GM12892 (cell line): ENCODE measurements at places on chromosomes 4 and X.

DNA sequence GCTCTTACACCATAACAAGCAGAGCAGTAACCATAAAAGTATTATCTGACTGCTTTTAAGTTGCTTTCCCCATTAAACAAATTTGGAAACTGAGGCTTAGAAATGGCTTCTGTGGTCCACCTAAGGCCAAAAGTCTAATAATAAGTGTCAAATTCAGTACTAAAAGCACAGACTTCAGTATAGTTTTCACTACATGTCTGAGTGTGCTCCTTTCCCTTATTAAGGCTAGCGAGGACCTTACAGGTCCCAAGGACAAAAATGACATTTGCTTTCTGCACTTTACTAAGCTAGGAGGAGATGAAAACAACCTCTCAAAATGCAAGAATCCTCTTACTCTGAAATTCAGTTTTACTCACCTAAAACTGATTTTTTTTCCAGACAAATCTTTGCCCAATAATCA, 127.2 kb downstream of the ENOX2 start:
- DNase-seq = no peak

GRCh38 chr4:106062452-106062875, 167.2 kb downstream of the NPNT start:
- DNase-seq = no peak

DNA sequence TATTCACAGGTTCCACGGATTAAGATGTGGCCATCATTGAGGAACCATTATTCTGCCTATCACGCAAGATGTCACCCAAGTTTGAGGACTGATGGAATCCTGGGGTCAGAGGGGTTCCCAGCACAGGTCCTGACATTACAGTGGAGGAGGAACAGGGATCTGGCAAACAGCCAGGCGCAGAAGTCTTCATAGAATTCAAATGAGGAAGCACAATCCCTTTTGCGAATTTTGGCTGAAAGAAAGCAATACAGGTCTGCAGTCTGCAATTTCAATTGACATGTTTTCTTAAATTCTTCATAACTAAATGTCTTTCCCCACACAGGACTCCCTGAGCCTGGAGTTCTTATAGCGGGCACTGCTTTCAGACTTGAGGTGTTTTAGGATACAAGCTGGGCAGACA, 14.5 kb downstream of the DOCK11 start:
- DNase-seq = no peak

DNA sequence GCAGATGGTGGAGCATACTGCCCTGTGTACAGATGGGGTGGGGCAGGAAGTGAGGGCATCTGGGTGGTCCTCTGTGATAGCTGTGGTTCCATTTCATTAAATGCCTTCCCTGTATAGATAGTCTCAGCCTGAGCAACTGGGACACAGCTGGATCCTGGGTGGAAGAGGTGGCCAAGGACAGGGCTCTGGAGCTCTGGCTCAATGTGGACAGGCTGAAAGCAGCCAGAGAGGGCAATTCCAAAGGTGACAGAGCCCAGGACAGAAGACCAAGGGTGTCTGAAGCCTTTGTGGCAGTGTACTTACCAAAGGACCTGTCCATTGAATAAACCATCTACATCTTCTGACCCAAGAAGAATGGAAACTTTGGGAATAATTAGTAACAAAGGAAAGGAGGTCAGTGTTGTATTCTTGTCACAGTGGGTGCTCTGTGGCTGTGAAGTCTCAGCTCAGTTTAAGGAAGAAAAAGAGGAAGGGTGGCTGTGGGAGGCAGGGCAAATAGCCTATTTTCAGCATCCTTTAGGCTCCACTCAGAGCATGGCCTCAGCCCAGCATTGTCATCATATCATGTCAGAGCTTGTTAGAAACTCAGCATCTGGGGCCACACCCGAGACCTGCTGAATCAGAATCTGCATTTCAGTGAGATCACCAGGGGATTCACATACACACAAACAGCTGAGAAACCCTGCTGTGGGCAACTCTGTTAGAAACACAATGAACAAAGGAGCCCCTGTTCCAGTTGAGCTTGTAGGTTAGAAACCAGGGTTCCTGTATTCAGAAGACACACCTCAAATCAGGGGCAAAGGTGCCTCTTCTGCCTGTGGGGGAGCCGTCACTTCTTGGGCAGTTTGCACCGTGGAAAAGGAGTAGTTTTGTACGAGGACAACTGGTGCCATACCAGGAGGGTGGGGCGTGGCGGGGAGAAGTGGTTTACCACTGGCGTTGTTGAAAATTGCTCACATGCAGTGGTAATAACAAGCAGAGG, 168.6 kb downstream of the PTTG2 start:
- no peak for DNase-seq

- no peak for DNase-seq
These were observed 4.3 kb downstream of the CLGN start for GRCh38 chr4:140423106-140423505.

DNA sequence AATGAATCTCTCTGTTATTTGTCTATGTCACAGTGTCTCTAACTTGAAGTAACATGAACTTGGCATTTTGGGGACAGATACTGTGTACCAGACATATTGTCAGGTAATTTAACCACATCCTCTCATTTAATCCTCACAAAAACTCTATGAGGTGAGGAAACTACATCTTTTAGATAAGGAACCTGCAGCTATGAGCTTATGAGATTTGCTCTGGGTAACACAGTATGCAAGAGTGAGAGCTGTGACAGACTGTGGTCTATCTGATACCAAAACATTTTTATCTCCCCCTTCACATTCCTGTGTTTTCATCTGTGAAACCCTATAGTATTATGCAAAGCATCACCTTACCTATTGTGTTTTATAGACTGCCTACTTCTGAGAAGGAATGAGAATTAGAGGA, 58.4 kb upstream of the HS3ST1 start:
- no peak for DNase-seq

DNA sequence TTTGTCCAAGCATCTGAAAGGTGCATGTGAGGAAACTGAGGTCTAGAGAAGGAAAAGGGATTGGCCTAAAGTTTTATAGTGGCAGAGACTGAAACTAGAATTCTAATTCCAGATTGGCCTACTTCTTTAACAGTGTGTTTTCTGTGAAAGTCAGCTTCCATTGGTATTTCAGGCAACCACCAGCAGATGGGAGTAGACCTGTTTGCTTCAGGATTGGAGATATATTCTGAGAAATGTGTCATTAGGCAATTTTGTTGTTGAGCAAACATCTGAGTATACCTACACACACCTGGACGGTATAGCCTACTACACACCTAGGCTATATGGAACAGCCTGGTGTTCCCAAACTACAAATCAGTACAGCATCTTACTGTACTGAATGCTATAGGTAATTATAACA, 207.3 kb upstream of the RADX start:
- no peak for DNase-seq

- no peak for DNase-seq
These were observed 2.8 kb downstream of the EGF start for GRCh38 chr4:109915385-109916026.

GRCh38 chr4:178664621-178665020, 1222.4 kb upstream of the AGA start:
- DNase-seq = no peak

- DNase-seq = no peak
These were observed 19.7 kb upstream of the SPCS3 start for GRCh38 chr4:176300036-176300435.

GRCh38 chr4:173246719-173247118, 78.1 kb downstream of the GALNT7 start:
- no peak for DNase-seq

DNA sequence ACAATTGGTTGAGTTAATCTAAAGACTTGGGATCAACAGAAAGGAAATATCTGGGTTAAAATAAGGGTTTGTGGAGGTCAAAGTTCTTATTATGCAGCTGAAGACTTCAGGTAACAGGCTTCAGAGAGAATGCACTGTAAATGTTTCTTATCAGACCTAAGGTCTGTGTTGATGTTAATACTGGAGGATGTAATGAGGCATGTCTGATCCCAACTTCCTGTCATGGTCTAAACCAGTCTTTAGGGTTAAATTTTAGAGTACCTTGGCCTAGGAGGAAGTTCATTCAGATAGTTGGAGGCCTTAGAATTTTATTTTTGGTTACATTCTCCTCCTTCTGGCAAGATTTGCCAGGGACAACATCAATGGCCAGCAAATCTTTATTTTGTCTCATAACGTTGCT, 72.1 kb upstream of the GC start:
- DNase-seq = no peak

GRCh38 chr4:24067367-24068193, 177.7 kb upstream of the PPARGC1A start:
- DNase-seq = no peak

DNA sequence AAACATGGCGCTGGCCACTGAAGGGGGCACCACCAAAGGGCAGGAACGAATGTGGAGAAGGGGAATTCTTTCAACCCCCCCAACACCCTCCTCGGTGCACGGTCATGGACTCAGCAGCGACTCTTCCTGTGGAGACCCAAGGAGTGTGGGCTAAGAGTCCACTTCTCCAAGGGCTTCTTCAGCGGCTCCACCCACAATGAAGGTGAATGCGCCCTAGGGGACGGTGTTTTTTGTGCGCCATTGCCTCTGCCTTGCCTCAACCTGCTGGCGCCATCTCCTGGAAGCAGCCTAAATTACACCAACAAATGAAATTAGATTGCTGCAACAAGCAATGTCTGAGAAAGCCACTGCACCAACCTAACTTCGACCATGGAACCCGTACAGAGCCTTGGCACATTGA, 169.2 kb upstream of the MAGEB18 start:
- peak; percentile 1 for DNase-seq

GRCh38 chr4:98641376-98641775, 17.0 kb downstream of the TSPAN5 start:
- no peak for DNase-seq

DNA sequence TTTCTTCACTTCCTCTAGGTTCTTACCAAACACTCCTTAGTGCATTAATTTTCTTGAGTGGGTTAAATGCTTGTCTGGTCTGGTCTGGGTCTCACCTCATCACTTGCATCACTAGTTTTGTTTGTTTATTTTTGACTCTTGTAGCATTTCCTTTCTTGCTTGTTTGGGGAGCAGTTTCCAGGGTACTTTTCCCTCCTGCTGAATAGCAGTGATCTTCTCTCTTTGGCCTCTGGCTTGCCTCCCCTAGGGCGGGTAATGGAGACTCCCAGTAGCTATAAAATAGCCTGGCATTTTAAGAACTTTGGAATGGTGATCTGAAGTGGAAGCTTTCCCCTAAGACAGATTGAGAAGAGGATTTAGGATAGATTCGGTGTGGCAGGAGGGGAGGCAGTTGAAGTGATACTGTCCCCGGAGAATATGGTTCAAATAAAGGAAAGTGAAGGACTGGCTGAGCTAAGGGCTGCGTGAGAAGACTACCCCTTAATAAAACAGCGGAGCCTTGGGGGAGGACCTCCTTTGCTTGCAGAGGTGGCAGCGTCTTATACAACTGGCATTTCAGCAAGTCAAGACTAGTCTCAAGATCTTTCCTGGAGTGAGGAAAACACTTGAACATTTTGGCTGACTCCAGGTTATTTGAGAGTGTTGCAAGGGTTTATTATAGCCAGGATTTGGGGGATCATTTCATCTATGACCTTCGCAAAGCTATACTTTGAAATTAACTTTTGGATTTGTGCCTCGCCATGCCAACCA, 190.6 kb downstream of the FRAS1 start:
- DNase-seq = no peak

GRCh38 chr4:108224611-108225053, 55.9 kb upstream of the LEF1 start:
- no peak for DNase-seq

GRCh38 chr4:108351791-108352190, 183.1 kb upstream of the LEF1 start:
- DNase-seq = no peak

GRCh38 chr4:39710098-39710896, 12.4 kb downstream of the UBE2K start:
- no peak for DNase-seq

DNA sequence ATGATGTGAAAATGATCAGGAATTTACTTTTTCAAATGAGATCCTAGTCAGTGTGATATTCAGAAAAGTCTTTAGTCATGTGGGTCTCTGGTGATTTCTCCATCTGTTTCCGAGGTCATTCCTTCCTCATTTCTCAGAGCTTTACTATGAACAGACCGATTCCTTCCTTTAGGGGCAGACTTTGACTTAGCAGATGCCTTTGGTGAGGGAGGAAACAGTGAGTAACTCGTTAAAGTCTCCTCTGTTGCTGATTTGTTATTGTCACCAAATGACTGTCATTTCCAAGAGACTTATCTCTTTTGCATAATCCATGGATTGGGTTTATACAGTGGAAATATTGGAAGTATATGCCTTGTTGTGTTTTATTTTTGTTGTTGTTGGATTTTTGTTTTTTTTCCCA, 76.2 kb upstream of the CD99 start:
- DNase-seq = no peak

DNA sequence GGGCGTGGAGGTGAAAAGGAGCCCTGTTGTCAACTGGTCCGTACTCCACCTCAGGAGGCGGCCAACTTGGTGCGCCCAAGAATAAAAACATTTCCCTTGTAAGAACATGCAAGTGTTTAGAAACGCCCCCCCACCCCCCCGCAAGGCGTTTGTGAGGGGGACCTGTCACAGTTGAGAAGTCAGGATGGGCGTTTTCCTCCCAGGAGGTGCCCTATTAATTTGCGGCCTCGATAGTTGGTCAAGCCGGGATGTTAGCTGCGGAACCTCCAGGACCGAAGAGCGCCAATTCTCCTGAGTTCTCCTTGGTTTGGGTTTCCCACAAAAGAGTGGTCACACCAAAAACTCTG, 651 bp upstream of the SAP30 start:
- no peak for DNase-seq

DNA sequence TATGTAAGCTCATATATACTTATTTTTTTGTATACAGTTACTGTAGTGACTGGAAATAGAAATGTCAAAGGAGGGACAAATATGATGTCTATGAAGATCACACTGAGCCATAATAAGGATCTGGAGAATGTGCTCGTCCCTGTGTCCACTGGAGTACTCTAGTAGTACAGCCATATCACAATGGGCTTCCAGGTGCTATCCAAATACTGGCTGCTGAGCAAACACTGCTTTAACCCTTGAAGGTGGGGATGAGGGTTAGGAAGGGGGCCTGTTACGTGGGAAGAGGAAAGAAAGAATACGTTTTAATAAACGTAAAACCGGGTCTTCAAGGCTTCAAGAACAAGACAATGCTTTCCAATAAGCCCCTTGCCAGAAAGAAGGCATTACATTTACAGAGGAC, 29.8 kb upstream of the TMEM150C start:
- no peak for DNase-seq

GRCh38 chrX:54063361-54063760, 19.1 kb upstream of the PHF8 start:
- no peak for DNase-seq

DNA sequence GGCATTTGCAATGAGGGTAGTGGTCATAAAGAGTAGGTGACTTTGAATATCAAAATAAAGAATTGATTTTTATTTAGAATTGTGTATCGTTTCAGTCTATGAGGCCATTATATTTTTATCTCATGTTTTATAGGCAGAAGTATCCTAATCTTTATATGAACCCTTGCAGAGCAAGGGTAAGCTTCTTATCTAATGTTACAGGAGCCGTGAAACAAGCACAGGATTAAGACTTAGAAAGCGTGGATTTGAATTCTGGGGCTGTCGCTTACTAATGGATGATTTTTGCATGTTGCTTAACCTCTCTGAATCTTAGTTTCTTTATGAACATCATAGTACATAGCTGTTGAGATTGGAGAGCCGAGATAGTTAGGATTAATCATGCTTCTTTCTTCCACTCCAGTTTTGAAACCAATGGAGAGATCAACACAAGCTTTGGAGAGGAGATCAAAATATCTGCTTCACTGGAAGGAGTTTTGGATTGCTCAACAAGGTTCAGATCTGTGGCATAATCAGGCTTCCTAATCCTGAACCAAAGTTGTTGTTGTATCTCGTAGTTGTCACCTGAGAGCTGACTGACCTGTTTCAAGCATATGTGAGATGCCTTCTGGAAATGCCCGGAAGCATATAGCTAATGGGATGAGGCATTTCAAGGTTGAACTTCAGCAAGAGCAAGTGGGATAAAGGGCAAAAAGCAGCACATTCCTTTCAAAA, 166.9 kb upstream of the GK2 start:
- no peak for DNase-seq
